ENCODE measurements at places on chromosomes 5 and 9.

- no peak for DNase-seq
These were observed 350.5 kb downstream of the SPOCK1 start for GRCh38 chr5:137148655-137149054.

GRCh38 chr9:135756576-135756975, 54.6 kb downstream of the KCNT1 start:
- no peak for DNase-seq

DNA sequence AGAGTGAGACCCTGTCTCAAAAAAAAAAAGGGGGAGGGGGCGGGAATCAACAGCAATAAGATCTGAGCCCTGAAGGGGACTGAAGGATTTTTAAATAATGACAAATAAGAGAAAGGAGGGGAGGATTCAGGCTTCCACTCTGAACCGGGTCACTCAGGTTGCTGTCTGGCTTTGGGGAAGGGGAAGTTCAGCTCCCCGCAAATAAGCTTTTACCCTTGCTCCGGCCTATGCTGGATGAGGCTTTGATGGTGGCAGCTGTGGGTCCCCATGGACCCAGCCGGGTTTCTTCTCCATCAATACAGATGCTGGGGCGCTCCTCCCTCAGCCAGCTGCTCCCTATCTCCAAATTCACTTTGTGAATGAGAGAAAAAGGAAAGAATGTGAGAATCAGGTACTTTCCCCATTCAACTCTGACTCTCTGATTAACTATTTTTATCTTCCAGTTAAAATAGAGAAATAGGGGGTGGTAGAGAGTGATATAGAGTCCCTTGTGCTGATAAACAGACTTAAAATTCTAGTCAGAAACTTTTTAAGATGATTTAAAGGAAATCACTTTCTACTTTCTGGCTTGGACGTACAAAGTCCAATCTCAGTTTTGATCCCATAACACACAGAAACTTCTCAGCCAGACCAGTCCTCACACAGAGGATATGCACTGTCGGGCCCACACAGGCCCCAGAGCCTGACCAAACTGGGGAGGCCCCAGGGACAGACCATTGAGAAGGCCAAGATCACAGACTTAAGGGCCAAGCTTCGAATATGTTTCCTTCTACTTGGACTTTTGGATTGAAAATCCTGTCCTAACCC, 39.6 kb downstream of the C5orf15 start:
- DNase-seq = no peak

- no peak for DNase-seq
These were observed 43.1 kb upstream of the ANKDD1B start for GRCh38 chr5:75568202-75568601.

GRCh38 chr5:24633715-24634325, 11.0 kb downstream of the CDH10 start:
- DNase-seq = no peak

- DNase-seq = no peak
These were observed 1.4 kb upstream of the N4BP3 start for GRCh38 chr5:178111925-178112324.

GRCh38 chr5:127517110-127517479, 345 bp upstream of the PRRC1 start:
- DNase-seq = no peak

DNA sequence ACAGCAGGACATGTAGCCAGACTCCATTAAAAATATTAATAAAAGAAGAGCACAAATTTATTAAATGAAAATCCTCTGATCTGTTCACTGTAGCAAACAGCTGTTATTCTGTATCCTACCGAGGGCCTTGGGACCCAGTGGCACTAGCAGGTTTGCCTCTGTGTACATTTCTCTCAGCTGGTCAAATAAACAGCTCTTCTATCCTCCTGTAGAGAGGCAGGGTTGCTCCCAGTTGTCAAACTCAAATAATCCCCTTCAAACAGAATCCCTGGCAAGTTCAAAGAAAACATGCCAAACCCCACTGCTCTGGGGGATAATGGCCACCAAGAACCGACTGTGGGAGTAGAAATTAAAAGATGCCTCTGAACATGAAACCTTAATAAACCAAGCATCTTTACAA, 1262.0 kb upstream of the DMAC1 start:
- DNase-seq = no peak

- no peak for DNase-seq
These were observed 160.2 kb downstream of the MACROH2A1 start for GRCh38 chr5:135238622-135239452.

- no peak for DNase-seq
These were observed 1495.6 kb upstream of the CDH6 start for GRCh38 chr5:29697785-29698414.

DNA sequence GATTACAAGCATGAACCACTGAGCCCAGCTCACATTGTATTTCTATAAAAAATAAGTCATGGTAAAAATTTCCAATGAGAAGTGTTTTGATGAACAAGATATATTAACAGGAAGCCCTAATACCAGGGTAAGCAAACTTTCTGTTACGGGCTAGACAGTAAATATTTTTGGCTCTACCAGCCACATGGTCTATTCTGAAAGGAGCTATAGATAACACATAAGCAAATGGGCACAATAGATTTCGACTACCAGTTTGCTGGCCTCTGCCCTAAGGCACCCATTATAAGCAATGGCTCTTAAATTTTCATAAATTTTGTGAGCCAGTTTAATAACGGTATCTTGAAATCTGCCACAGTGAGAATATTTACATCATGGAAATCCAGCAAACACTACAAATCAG, 8.1 kb downstream of the UBQLN1 start:
- DNase-seq = no peak

- no peak for DNase-seq
These were observed 72.4 kb upstream of the FBXW11 start for GRCh38 chr5:172078726-172079345.

DNA sequence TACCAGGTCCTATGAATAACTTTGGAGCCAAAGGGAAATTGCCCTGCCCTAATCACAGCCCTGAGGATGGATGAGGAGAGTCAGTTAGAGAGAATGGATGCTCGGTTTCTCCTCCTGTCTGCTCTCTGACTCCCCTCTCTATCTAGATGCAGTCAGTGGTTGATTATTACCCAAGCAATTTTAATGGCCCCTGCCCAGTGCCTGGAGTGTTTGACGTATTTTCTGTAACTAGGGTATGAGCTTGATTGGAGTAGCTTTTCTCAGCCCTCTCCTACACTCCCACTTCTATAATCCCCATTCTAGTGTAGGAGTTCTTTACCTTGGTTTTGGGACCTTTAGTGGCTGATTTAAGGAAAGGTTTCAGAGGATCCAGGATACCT, 60.4 kb downstream of the DOCK2 start:
- DNase-seq = no peak

DNA sequence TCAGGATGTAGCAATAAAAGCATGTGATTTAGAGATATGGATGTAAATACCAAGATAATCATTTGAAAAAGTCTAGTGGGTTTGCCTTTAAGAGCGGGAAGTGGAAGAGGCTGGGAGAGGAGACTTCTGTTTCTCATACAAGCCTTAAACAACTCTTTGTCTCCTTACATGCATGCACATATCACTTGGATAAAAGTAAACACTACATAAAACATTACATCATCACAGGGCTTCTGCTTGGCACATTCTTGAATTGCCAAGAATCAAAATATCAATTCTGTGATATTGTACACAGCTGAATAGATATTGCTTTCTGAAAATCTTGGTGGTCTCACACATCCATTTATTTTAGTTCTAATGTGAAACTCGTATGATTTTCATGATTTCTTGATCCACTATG, 57.6 kb downstream of the FOXD1 start:
- DNase-seq = no peak

- no peak for DNase-seq
These were observed 89.7 kb downstream of the CAAP1 start for GRCh38 chr9:26802921-26803320.

DNA sequence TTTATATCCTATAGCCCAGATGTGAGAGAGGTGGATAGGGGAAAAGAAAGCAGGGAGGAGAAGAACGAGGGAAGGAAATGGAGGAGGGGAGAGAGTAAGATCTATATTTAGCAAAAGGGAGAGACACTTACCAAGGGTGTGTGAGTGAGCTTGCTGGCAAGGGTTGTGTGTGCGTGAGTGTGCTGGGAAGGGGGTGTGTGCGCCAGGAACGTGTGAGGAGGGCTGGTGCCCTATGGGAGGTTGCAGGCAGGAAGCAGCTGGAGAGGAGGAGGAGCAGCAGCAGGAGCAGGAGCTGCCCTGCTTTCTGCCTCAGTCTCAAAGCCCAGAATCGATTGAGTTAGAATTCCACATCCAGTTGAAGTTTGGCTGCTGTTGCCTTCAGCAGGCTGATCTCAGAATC, 148.3 kb upstream of the RUSC2 start:
- no peak for DNase-seq

DNA sequence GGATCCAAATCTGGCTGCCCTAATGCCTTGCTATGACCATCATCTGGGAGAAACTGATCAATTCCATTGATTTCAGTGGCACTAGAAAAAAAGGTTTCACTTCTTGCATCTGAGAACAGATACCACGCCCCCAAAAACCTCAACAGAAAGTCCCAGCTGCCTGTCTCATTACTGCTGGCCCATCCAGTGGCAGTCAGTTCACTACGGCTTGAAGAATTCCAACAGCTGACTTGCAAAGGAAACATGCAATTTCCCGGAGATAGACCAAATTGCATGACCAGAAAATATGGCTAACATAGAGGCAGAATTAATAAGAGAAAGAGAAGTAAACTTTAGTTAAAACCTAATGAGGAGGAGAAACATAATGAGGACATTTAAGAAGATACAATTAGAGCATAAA, 48.6 kb downstream of the UGCG start:
- DNase-seq = no peak

GRCh38 chr5:2451100-2451499, 300.4 kb downstream of the IRX2 start:
- no peak for DNase-seq

DNA sequence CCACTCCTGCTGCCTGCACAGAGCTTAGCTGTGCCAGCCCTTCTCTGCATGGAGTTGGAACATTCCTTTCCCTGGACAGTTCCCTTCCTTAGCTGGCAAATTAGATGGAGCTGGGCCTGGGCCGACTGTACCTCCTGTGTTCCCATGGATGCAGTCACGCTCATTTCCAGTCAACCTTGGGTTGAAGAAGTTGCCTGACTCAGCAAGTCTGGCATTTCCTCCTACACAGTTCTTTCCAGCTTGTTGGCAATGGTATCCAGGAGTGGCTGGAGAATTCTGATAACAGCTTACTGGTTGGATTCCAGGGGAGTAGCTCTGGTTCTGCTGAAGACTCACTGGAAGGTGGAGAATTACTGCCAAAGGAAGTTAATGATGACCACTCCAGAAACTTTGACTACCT, 9.2 kb upstream of the TAF1L start:
- no peak for DNase-seq

DNA sequence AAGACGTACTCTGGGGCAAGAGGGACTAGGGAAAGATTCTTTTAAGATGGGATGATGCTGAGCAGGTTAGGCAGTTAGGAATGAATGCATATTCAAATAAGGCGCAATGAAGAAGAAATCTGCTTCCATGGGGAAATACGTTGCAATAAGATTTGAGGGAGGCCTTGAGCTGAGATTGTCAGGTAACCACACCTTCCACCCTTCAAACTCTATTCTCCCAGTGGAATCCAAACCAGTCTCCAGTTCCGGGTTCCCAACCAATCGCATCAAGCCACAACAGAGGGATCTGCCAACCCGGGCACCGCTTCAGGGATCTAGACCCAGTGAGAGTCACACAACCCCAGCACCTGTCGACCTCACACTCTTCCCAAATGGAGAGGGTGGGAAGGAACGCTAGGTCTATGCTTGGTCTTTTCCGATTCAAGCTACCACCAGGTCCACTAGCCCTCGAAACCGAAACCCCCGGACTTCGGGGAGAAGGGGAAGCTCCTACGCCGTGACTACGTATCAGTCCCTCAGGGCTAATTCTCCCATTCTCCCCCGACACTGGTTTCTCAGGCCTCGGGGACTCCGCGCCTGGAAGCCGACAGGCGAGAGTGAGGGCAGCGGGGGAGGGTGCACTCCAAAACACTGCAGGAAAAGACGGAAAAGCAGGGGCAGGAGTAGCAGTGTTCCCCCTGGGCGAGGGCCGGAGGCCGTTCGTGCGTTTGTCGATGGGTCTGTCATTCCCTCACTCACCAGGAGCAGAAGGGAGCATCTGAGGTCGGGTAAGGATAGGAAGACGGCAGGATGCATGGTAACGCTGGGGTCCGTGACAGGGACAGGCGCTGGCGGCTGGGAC, 534 bp downstream of the ERP44 start:
- no peak for DNase-seq

- DNase-seq = no peak
These were observed 117.4 kb downstream of the GPR21 start for GRCh38 chr9:123150708-123151503.

GRCh38 chr5:126931963-126932660, 98.2 kb downstream of the MARCHF3 start:
- DNase-seq = no peak

DNA sequence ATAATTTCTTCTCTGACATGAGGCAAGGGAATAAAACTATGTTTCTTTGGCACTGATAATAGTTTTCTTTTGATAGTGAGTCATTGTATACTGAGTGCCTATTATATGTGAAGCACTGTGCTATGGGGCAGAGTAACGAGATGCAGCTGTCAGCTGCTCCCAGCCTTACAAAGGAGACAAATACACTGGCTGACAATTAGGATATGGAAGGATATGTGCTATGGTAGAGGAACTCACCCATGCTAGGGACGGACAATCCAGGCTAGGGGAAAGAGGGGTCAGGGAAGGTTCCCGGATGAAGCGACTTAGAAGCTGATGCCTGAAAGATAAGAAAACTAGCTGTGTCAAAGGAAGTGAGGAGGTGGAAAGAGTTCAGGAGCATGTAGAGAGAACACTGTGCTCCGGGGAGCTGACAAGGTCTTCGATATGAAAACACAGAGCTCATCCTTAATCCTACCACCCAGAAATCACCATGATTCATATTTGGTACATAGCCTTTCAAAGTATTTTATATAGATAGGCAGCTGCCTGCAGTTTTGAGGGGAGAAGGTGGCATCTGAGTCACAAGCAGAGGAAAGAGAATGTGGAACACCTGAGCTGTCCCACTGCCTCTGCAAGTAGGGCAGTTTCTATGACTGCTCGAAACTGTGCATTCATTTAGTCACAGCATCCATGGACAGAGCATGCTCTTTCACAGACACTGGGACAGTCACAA, 12.1 kb downstream of the BSPRY start:
- no peak for DNase-seq

GRCh38 chr9:124330011-124330697, 72.4 kb downstream of the NEK6 start:
- DNase-seq = no peak
